ENCODE measurements at places on chromosomes 3 and 15.
A peak's percentile ranks its signal among the peaks of the same experiment; 100 is the strongest.

DNA sequence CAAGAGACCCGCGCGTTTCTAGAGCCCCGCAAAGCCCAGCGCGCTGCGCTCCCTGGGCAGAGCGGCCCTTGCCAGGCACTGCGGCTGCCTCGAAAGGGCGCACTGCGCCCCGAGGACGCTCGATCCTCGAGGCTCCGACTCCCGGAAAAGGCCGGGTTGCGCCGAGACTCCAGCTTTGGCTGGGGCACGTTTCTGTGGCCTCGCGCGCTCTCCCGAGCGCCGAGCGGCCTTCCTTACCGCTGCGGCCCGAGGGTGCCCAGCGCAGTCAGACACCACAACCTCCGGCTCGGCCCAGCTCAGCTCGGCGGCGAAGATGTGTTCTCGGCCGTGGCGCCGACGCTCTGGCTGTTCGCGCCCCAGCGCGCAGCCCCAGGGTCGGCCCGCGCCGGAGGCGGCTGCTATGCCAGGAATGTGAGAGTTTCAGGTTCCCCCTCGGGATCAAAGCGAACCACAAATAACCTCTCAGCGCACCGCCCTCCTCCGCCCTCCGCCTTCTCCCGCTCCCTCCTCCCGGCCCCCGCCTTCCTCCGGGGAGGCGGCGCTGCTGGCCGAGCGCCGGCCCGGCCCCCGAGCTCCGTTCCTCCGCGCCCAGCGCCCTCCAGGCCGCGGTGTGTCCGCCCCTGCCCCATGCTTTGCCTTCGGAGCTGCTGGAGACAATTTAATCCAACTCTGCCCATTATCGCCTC, at the start of gene AMOTL2:
TSS of gene AMOTL2 (minus strand) at position 343 of the 686 bp plus-strand sequence. CDS start 3,014 bp downstream, outside the sequence.
- peak; percentile 94 for DNase-seq

- DNase-seq: no peak
Measured at GRCh38 chr15:31574766-31575165, 248.1 kb downstream of the KLF13 start.

DNA sequence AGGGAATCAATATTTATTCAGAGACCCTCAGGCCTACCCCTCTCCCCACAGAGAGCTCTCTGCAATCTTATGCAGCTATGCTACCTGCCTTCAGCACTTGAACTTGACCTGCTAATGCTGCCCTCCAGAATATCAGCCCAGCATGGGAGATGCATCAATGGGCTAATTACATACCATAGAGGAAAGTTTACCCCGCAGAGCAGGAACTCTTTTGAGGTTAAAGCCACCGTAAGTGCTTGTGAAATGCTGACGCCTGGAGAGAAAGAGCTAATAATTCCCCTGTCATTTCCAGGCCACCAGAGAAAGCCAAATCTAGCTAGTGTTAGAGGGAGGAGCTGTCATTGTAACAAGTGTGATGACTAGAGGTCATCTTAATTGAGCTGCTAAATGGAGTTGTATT, 127.5 kb downstream of the CHST2 start:
- peak; percentile 31 for DNase-seq

- peak; percentile 94 for DNase-seq
Measured at GRCh38 chr3:96813134-96813819, 1.1 kb upstream of the EPHA6 start.

DNA sequence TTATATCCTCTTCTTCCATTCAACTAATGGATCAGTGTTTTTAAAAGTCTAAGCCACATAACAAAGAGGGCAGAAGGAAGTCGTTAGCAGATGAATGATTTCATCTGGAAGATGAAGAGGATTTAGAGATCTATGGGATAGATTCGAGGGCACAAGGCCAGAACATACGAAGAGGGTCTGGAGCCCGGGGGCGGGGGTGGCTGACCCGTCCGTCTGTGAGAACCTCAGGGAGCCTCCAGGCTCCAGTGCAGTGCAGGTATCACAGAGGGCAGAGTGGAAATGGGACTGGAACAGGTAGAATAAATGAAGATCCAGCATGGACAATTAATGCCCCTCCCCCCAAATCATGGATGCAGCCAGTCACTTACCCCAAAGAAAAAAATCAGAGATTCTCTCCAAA, 1.5 kb upstream of the GOLGA8B start:
- DNase-seq: no peak

GRCh38 chr3:10290481-10291176, 2.1 kb downstream of the GHRL start:
- no peak for DNase-seq

DNA sequence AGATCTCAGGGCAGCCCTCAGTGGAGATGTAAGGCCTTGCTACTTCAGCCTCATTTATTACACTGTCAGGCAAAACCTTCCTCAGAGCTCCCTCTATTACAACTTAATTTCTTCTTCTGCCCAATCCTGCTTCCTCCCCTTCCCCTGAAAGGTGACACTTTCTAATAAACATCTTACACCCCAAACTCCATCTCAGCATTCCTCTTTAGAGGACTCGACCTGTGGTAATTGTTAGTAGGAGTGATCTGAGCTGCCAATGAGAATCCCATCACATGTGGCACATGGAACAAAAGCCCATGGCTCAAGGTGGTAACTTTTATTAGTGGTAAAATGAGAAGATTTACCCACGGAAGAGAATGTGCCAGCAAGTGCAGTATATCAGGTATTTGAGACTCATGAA, 29.8 kb downstream of the DTWD1 start:
- no peak for DNase-seq
